ENCODE measurements at places on chromosomes 3 and 15.

GRCh38 chr3:180340395-180340794, 261.6 kb upstream of the TTC14 start:
- no peak for DNase-seq

GRCh38 chr3:169082076-169082475, 581.4 kb downstream of the MECOM start:
- no peak for DNase-seq

DNA sequence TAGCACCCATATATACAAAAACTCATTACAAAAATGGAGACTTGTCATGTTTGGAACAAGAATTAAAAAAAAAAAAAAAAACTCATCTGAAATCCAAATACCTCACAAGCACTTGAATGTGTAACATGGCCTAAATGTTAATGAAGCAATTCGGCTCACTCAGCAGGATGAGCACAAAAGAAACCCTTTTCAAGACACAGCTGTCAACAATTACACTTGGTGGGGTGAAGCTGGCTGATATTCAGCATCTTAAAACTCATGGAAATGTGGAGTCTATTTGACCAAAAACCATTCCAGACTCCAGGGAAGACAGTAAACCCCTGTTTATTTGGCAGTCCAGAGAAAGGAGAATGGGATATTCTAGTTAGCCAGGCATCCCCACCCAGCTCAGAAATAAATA, 205.4 kb upstream of the TSC22D2 start:
- DNase-seq = no peak

DNA sequence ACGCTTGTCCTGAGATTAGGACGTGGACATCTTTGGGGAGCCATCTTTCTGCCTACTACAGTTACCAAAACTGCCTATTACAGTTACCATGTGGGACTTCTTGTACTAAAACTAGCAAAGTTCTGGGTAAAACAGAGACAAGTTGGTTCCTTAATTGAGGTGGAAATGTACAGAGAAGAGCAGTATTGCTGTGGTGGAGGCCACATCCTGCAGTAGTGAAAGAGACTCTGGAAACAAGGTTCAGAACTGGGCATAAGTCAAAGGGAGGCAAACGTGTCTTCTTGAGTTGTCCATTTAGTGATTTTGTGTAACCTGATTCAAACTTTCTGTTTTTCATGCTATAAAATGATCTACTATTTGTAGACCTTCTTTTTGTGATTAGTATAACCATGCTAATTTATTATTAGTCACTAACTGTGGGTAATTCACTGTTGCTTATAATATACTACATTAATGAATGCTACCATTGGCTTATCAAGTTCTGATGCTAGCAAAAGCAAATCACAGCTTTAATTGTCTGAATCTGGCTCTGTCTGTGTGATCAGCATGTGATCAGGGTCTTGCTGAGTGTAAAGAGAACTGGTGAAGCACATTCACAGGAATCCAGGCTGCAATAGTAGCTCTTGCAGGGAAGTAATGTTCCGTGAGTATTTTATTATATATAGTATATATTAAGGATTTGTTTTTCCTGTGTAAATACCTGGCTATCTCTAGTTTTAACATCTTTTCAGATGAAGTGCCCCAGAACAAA, 207.9 kb upstream of the GAP43 start:
- no peak for DNase-seq

DNA sequence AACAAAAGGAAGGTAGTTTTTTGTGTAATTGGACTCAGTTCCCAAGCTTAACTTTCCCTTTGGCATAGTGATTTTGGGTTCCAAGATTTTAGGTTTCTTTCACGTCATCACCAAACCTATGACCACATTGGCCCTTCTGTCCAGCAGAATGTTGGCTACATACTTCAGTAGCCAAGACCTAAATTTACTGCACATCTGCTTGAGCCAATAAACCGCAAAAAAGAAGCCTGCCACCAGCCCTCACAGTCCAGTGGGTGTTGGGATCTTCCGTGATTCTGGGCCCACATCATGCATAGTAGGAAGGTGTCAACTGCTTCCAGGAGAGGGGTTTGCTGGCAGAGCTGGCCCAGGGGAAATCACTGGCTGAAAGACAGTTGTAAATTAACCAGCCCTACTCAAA, 57.6 kb upstream of the LIPC start:
- no peak for DNase-seq

- no peak for DNase-seq
Measured at GRCh38 chr3:85875589-85875988, 916.8 kb downstream of the CADM2 start.

DNA sequence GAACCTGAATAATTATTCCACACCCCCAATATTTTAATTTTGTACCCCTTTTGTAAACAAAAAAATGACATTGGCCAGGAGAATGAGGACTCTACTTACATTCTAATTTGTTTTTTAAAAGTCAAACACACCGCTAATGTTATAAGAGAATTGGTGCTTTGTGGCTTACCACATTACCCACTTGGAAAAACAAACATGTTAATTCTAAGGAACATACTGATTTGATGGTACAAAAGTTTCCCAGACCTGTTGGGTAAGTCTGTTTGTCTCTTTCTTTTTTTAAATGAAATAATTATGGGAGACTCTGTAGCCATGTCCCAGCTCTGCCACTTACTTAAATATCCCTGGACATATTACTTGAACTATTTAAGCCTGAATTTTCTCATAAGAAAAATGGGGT, 352.5 kb upstream of the C2CD4B start:
- DNase-seq = no peak

DNA sequence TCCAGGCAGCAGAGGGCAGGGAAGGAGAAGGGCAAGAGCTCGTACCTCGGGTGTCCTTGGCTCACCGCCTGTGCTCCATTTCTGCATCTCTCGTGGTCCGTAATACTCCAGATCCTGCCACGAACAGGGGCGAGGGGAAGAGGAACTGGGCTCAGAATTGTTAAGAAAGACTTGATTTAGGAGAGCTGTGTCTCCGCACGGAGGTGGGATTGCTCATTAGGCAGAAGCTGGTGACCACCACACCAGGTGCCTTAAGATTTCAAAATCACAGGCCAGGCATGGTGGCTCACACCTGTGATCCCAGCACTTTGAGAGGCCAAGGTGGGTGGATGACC, 37.2 kb upstream of the BDH1 start:
- no peak for DNase-seq

GRCh38 chr3:53174346-53175250, 13.6 kb downstream of the PRKCD start:
- DNase-seq = no peak

GRCh38 chr3:184648636-184649035, 63.2 kb downstream of the MAGEF1 start:
- DNase-seq = no peak

- no peak for DNase-seq
Measured at GRCh38 chr3:5726621-5727020, 539.1 kb downstream of the EDEM1 start.

DNA sequence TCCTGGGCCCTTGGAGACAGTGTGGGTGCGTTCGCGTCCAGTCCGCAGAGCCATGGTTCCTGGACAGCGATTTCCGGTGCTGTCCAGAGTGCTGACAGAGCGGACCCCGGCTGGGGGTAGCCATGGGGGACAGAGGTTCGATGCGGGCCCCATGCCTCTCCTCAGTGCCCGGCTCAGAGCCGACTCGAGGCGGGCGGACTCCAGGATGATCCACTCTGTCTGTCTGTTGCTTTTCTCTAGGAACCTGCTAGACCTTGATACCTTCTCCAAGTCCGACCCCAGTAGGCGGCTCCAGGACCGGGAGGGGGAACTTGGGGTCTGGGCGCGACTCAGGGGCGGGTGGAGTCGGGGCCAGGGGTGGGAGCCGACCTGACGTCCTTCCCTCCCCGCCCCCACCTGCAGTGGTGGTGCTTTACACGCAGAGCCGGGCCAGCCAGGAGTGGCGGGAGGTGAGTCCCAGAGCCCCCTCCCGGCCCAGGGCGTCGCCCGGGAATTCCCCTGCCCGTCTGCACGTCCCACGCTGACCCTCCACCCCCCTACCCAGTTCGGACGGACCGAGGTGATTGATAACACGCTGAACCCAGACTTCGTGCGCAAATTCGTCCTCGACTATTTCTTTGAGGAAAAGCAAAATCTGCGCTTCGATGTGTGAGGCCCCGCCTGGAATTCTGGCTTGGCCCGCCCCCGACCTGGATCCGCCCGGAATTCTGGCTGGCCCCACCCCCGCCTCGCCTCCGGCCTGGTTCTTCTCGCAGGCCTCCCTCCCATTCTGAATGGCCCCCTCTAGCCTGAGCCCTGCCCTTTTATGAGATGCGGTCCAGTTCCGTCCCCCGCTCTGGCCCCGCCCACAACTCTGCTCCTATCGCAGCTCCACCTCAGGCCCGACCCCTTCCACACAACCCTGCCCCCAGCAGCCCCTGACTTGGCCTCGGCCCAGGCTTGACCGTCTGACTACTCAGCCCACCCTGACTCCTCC, 1.0 kb downstream of the CPNE9 start:
- DNase-seq = no peak

DNA sequence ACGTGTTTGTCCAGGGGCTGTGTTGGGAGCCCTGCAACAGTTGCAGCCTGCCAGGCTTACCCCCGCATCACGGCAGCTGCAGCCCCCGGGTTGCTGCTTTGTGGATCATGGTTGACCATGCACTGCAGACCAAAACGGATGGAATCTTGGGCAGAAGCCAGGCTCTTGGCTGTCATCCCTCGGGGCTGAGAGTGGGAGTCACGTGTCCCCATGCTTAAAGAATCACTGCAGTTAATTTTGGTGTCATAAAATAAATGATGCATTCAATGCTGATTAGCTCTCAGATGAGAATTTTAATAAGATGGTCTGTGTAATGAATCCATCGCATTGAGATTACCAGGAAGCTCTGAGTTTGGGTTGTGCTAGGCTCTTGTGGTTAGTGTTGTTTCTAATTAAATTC, 115.6 kb downstream of the CHDH start:
- no peak for DNase-seq

DNA sequence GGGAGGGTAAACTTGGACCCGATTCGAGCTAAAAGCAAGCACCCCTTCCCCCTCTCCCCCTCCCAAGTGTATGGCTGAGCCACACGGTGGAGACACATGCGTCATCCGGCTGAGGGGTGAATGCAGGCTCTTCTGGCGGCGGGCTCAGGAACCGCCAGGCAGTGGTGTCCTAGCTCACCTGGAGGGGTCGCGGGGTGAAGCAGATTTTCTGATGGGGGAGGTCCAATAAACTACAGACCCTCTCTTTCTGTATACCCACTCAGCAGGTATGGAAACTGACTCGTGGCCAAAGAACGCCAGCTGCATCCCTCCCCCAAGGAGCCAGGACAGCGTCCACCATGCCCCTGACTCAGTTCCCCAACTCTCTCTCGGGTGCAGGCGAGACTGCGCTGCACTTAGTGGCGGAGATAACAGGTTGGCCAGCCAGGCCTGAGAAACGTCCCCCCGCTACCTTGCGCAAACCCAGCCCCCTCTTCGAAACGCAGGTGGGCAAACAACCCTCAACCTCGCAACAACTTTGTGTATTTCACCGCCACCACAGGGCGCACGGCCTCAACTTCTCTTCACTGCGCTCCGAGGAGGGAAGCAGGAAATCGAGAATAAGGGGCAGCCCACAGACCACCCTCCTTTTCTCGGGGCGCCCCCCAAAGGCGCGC, 1.3 kb downstream of the MAGI1 start:
- no peak for DNase-seq

- DNase-seq = no peak
Measured at GRCh38 chr3:127383656-127384179, 95.9 kb upstream of the PRR20G start.

DNA sequence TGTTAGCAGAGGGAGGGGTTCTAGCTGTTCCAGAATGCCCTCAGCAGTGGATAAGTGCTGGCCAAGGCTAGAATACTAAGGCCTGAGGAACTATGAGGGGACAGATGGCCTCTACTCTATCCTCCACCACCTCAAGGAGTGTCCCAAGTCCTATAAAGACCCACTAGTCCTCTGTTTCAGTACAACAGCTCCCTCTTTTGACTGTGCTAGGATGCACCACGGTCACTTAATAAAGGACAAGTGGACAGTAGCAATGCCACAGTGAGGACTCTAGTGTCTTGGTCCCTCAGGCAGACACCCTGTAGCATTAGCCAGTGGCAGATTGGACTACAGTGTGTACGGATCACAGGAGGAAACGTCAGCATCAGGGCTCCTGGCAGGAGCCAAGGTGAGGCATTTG, 171.8 kb upstream of the PROK2 start:
- no peak for DNase-seq
